T-helper 2 cell (primary cell): ENCODE measurements at places on chromosomes 7 and 10.

DNA sequence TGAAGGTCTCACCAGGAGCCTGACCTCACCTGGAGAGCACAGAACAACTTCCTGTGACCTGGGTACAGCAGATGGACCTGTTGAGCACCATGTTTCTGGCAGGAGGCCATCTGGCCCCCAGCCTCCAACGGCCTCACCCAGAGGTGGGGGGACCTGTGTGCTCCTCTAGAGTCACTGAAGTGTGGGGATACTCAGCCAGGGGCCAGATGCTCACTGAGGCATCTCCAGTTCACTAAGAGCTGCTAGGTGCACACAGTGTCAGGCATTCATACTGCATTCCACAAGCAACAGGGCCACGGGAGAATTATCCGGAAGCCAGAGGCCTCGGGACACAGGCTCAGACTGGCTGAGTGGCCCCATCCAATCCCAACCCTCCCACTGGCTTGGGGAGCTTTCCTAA lies 161.4 kb downstream of the TCERG1L start:
- no peak for DNase-seq

DNA sequence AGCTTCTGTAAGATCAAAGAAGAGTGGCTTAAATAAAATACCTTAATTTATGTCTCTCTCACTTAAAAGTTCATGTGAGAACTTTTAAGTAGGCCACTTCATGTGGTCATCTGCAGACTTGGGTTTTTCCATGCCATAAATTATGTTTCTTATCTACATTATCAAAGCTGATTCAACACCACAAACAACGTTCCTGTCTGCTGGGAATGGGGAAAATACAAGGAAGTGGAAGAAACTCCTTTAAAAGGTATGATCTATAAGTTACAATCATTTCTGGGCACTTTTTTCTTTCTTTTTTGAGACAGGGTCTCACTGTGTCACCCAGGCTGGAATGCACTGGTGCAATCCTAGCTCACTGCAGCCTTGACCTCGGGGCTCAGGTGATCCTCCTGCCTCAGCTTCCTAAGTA lies 16.9 kb upstream of the OTUD1 start:
- DNase-seq = no peak

DNA sequence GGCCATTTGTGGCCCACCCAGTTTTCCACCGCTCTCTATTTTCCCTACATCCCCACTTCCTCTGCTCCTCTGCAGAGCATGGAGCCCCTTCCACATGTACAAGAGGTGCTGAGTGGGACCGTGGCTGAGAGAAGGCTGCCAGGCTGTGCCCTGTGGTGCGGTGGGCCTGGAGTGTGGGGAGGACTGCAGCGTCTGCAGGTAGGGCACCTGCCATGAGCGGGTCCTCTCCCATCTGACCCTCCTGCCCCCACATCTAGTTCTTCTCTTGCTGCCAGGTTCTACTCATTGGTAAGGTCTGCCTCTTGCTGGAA lies 145.6 kb upstream of the FAM20C start:
- no peak for DNase-seq

GRCh38 chr7:129569811-129570215 lies 41.7 kb upstream of the NRF1 start:
- no peak for DNase-seq

- DNase-seq = no peak
Observed at GRCh38 chr7:151885202-151885580, 8.3 kb upstream of the PRKAG2 start.

- DNase-seq = no peak
Observed at GRCh38 chr7:47322731-47323130, 259.2 kb downstream of the TNS3 start.

DNA sequence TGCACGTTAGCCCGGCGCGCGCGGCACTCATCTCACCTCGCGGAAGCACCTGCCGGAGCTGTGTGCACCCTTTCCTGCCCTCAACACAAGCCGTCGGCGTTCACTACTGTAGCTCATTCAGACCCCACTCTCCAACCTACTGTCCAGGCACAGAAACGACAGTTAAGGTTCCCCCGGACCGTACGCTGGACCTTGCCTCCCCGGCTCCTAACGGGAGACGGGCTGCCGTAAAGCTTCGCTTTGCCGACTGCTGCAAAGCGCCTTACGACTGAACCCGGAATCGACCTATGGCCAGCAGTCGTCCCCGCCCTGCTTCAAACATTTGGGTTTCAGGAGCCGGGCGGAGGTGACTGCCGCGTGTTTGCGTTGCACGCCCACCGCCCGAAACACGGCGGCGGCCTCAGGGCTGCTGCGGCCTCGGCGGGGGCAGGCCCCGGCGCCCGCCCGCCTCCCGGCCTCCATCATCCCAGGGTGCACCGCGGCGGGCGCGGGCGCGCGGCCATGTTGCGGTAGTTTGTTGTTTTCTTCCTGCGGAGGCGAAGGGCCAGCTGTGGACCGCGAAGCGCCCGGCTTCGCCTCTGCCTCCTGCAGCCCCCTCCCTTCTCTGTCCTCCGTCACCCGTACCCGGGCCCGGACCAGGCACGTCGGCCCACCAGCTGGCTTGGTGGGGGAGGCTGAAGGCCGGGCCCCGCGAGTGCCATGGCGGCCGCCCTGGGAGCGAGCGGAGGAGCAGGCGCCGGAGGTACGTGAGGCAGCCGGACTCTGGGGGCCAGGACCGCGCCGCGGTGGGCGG lies at the start of gene RBM33:
TSS of gene RBM33 (plus strand) at position 484 of the 793 bp plus-strand sequence. CDS start at position 700, 216 bp downstream.
- DNase-seq = peak; percentile 71

- DNase-seq = no peak
Observed at GRCh38 chr7:2093215-2093842, 139.4 kb downstream of the MAD1L1 start.

- DNase-seq = no peak
Observed at GRCh38 chr10:10132009-10132408, 885.7 kb upstream of the CELF2 start.

DNA sequence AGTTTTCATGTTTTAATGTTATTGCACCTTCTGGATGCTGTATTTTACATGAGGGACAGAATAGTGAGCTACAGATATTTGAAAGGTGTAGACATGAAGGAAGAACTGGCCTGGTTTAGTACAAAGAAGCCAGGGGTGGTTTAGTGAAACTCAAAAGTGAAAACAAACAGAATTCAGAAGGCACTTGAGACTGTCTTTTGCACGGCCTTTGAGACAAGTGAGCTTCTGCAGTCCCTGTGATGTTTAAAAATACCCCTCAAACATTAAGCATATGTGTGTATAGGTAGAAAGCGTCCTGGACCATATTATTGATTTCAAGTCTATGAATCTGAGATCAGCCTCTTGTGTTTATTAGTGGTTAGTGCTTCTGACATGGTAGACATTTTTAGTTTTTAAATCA lies 118.9 kb downstream of the CDK14 start:
- DNase-seq = no peak

GRCh38 chr7:32091608-32092210 lies 21.5 kb upstream of the PDE1C start:
- no peak for DNase-seq

GRCh38 chr7:9201928-9202327 lies 768.5 kb downstream of the NXPH1 start:
- no peak for DNase-seq

DNA sequence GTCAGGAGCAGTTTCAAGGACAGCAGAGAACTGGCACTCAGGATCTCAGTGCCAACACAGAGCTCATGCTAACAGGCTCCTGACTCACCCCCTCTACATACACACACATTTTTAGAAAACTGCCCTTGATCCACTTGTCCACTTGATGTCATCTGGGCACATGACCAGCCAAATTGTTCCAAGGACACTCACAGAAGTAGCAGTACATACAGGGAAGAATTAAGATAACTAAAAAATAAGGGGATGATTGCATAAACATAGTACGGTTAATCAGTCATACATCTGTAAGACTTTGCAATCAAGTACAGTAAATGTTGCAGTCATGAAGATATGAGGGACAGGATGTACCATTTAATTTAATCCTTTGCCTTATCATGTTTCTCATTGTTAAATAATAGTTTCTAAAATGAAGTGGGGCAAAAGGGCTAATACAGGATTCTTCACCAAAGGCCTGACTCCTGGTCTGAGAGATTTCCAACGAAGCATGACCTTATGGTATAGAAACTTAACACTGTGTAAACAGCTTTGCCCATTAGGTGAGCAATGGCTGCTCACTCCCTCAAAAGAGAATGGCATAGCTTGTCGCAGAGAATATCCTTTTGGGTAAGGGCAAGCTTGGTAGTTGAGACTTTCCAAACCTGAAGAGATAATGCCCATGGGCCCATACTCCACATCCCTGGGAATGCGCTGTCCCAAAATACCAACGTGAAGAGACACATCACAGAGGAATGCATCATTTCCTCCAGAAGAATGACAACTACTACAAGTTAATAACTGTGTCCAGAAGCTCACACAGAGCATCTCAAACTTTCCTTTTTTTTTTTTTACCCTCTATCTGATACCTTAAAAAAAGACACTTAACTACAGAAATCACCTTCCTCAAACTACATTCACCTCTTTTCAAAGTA lies 94.1 kb downstream of the ARMH3 start:
- DNase-seq = no peak

DNA sequence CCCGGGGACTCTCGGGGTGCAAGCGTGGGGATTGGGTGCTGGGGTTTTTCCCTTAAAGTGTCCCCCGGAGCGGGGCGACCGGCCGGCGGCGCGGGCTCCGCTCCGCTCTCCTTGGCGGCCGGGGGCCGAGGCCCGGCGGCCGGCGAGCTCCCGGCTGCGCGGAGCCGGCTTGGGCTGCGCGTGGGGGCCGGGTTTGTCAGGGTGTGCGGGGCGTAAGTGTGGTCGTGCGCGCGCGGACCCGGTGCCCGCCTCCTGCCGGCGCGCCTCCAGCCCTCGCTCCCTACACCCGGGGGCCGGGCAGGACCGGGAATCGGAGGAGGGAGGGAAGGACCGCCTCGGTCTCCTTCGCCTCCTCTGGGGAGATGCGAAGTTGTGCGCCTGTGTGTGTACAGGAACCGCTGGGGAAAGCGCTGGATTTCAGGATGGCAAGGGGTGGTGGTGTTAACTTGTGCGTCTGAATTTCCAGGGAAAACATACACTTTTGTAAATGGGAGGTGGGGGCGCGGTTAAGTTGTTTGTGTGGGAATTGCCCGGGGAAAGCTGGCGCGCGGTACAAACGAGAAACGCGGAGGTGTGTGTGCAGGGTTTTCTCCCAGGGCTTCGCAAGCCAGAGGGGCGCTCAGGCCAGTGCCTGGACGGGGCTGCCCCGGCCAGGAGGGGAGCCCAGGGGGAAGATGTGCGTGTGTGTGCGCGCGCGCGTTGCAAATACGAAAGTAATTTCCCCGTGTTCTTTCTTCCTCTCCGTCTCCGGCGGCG lies 737 bp downstream of the ZMIZ1 start:
- peak; percentile 63 for DNase-seq

GRCh38 chr7:22488643-22489462 lies 11.1 kb downstream of the STEAP1B start:
- DNase-seq = no peak

GRCh38 chr10:61342858-61343572 lies 110.2 kb downstream of the TMEM26 start:
- no peak for DNase-seq

DNA sequence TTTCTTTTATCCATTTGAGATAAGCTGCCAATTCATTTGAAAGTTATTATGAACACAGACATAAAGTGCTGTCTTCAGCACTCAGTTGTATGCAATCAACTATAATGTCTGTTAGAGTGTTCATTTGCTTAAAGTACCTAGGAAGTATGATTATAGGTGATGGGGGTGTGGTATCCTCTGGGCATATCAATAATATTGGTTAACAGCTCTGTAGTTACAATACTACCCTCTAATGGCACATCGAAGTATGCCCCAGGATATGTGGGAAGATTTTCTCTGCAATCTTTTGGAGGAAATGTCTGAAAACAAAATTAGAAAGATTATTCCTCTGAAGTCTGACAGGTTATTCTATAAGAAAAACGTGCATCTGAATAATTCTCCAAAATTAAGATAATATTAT lies 429.7 kb downstream of the ARL4A start:
- DNase-seq = no peak

DNA sequence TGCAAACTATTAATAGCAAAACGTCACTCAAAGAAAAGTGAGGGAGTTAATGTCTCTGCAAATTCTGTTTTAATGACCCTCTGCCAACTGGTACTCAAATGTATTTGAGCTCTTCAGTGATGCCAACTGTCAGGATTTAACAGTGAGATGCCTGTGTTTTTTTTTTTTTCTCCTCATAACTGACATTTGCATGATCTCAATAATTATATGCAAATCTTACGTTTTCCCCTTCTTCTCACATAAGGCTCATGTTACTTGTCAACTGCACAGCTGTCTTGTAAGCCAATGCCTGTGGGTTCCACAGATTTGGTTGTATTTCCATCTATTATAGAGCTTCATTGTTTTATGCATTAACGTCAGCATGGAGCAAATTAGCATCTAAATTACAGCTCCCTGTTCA lies 38.2 kb downstream of the PPP1R3A start:
- no peak for DNase-seq

GRCh38 chr10:11993834-11994468 lies 48.7 kb downstream of the UPF2 start:
- no peak for DNase-seq

DNA sequence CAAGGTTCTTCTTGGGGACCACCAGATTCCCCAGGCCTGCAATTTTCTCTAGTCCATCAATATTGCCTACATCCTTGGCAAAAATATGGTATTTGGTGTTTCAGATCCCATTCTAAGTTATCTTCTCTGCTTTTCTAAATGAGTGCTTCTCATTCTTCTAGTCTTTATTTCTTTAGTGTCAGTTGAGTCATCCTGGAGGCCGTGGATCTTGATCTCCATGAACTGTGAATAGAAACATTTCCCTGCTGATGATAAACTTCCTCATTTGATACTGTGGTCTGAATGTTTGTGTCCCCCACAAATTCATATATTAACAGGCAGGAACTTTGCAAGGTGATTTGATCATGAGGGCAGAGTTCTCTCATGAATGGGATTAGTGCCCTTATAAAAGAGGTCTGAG lies 779.3 kb downstream of the INHBA start:
- no peak for DNase-seq

DNA sequence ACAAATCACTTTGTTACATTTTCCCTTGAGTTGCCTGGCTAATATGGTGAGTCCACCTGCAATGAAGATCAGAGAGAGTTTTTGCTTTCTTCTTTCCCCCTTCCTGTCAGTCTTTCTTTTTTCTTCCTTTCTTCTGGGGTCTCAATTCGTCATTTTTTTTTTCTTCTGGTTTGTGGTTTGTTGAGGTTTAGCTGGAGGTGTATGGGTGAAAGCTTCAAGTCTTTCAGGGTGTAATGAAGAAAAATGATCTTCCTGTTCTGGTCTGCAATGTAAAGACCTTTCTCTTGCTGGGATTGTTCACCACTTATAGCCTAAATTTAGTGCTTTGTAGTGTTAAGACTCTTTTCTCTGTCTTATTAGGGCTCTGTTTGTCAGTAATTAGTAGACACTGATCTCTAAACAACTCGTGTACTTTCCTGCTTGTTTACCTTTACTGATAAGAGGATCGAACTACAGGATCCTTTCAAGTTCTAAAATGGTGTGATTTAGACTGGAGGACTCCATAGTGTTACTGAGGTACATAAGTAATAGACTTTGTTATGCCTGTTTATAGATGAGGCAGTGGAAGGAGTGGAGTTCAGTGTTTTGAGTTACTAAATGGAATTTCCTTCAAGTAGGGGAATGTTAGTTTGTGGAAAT lies 129.1 kb downstream of the SUGCT start:
- no peak for DNase-seq
